ENCODE measurements at places on chromosomes 1 and 21.

- peak; percentile 79 for DNase-seq
Observed at GRCh38 chr1:44903011-44903680, 60.1 kb upstream of the PTCH2 start.

DNA sequence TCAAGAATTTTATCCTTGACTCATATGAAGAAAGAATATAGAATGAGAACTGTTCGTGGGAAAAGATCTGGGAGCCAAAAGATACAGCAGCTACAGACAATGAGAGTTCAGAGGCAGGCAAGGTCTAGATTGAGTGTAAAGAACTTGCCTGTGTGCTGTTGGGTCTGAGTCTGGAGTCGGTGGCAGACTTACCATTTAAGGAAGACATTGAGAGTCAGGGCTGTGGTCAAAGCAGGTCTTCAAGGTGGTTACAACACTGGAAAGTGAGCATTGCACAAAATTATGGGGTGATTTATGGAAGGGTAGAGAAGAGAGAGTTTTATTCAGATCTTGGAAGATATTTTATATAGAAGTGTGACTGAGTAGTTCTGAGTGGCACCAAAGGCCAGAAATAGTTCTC lies 80.6 kb downstream of the TBX19 start:
- no peak for DNase-seq

DNA sequence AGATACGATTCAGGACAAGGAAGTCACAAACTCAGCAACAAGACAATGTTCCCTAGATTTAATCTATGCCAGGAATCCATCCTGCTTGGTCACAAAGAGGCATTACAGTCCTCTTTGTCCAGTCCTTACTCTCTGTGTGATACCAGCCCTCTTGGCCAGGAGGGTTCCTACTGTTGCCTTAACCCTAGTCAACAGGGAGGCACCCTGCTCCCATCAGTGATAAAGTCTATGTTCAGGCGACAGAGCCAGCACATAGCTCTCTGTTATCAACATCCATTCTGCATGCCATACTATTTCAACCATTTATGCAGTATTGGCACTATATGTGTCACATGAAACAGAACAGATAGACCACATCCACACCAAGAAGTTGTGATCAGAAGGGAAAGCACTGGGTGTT lies 4.4 kb upstream of the NPL start:
- DNase-seq, result no peak

- peak; percentile 77 for DNase-seq
Observed at GRCh38 chr1:213997038-213997771, 9.4 kb downstream of the PROX1 start.

DNA sequence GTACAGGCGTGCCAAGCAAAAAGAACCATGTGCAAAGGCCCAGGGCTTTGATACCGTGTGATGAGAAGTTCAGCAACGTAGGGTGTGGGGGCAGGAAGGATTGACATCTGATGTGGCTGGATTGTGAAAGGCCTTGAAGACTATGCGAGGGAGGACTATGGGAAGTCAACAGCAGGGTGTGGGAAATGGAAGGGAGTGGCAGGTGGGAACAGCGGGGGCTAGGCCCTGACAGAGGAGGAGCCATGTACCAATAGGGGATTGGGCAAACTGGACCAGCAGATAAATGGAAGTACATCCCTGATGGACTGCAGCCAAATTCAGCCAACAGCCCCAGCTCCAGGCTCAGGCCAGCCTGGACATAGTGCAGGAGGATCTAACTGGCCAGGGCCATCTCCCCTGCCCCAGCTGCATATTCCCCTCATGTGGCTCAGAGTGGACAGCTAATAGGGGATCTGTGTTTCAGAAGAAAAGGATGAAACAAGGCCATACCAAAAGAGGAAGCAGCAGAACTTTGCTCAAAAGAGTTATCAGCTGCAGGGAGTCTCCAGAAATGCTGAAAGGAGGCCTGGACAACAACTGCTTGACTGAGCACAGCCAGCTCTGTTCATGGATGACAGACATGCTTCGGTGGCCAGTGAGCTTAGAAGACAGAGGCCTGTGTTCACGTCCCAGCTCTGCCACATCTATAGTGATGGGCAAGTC lies 140.2 kb upstream of the SGIP1 start:
- DNase-seq, result no peak

DNA sequence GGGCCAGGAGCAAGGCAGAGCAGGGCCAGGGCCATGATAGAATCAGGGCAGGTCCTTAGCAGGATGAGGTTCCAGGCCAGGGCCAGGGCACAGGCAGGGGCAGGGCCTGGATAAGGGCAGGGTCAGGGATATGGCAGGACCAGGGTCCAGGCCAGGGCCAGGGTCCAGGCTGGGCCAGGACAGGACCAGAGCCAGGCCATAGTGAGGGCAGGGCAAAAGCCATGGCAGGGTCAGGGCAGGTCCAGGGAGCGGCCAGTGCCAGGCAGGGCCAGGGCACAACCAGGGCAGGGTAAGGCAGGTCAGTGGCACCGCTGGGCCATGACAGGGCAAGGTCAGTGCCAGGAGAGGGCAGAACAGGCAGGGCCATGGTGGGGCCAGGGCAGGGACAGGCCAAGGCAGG lies 152.2 kb downstream of the LIPI start:
- DNase-seq, result no peak

DNA sequence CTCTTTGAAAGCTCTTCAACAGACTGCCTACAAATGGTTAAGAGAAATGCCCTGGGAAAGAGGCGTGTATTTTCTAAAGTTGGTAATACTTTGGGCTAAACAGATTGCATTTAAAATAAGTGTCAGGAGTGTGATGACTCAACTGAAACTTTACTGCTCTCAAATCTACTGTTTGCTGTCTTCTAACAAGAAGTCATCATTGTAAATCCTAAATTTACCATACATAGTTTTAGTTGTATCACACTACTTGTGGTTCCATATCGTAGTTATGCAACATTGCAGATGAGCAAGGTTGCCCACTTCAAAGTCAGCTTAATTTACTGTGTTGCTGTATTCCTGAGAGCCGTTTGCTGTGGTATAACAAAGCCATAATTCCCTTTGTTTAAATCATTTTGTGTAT lies 59.6 kb downstream of the RGS21 start:
- DNase-seq, result no peak

GRCh38 chr1:61332196-61332753 lies 249.9 kb downstream of the NFIA start:
- DNase-seq, result no peak

- DNase-seq, result no peak
Observed at GRCh38 chr1:55224729-55225128, 9.6 kb upstream of the USP24 start.

- no peak for DNase-seq
Observed at GRCh38 chr21:17514124-17514845, 1.4 kb downstream of the CXADR start.

DNA sequence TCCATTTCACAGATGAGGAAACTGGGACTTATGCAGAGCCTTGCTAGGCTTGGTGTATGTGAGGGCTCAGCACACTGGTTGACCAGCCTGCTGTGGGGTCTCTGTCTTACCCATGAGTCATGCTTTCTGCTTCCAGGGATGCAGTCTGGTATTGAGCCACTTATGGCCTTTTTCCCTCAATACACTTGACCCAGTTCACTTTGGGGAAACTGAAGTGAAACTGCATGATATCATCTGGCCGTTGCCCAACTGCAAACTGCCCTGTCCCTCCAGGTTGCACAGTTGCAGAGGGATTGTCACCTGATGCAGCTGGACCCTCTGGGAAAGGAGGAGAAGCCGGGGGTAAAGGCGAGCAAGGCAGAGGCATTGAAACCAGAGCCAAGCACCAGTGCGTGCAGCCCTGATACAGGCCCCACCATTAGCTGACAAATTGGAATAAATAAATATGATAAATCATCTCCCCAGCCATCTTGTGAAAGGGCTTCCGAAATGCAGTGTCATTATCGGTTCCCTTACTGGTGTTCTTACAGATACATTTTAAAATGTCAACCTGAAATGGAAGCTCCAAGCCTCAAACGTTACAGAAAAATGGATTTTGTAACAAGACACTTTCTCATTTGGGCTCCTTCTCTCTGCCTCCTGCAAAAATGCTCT lies 39.3 kb upstream of the DUSP10 start:
- DNase-seq, result no peak

- DNase-seq, result no peak
Observed at GRCh38 chr1:56940039-56940438, 25.8 kb downstream of the C8B start.

DNA sequence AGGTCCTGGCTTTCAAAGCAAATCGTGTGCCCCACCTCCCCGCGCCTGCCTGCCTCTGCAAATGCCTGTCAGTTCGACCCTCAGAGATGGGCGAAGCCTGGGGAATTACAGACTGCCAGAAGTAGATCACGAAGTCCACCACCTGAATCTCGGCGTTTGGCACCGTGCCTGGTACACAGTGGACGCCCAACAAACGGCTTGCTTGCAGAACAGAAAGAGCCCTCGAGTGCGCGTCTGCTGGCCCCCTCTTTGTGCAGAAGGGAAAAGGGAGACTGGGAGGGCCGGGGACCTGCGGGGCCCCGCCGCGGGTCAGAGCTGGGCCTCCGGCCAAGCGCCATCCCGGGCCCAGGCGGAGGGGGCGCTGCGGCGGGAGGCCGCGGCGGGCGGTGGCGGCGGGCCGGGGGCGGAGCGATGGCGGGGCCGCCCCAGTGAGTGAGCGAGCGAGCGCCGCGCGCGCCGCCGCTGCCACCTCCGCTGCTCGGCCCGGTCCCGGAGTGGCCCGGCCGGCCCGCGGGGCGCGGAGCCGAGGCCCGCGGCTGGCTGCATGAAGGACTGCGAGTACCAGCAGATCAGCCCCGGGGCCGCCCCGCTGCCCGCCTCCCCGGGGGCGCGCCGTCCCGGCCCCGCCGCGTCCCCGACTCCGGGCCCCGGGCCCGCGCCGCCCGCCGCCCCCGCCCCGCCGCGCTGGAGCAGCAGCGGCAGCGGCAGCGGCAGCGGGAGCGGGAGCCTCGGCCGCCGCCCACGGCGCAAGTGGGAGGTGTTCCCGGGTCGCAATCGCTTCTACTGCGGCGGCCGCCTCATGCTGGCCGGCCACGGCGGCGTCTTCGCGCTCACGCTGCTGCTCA lies at the start of gene ZDHHC18:
ZDHHC18 (plus strand) TSS at position 428 of the 845 bp plus-strand sequence; CDS start at position 545, 117 bp downstream.
- DNase-seq, result peak; percentile 79

DNA sequence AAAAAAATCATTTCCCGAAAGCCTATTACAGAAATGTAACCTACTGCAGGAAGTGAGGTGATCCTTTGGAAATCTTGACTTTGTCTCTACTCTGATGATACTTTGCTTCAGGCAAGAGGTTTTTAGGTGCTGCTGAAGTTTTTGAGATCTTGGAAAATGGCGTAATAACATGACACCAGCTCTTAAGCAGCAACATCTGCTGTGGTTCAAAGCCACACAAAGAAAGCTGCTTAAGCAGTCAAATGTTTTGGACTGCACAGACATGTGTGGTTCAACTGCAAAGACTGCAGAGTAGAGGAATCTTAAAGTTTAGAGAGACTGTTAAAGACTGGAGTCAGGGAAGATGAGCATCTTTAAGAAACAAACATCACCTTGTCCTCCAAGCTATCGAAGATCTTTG lies 139.0 kb downstream of the RASAL2 start:
- DNase-seq, result no peak

DNA sequence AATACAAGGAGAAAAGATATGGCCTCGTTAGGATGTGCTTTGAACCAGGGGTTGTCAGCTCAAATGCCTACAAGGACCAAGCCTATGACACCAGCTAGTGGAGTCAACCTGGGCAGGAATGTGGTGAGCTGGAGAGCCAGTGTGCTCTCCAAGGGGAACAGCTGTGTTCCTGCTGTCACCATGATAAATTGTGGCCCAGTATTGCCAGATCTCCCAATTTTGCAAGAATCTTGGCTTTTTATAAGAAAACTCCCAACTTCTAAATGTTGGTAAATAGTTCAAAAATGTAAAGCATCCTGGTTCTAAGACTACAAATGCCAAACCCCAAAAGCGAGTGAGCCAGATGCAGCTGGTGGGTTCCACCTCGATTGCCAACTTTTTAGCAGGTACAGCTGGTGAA lies 391.1 kb downstream of the PLPP3 start:
- no peak for DNase-seq

DNA sequence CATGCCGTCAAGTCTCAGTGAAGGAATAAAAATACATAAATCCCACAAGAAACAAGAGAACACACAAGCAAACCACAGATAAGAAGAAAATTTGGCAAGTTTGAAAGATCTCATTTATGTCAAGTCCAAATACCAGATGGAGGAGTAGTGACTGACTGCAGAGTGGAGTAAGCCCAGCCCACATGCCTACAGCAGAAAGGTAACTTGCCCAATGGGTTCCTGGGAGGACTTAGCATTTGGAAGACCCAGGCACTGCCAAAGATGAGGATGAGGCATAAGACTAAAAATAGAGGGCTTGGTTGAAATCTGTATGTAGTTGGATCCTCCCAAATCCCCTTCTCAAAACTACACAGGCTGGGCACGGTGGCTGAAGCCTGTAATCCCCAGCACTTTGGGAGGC lies 70.8 kb downstream of the ZNF648 start:
- no peak for DNase-seq

- DNase-seq, result no peak
Observed at GRCh38 chr1:212506666-212507065, 73.9 kb downstream of the NENF start.

DNA sequence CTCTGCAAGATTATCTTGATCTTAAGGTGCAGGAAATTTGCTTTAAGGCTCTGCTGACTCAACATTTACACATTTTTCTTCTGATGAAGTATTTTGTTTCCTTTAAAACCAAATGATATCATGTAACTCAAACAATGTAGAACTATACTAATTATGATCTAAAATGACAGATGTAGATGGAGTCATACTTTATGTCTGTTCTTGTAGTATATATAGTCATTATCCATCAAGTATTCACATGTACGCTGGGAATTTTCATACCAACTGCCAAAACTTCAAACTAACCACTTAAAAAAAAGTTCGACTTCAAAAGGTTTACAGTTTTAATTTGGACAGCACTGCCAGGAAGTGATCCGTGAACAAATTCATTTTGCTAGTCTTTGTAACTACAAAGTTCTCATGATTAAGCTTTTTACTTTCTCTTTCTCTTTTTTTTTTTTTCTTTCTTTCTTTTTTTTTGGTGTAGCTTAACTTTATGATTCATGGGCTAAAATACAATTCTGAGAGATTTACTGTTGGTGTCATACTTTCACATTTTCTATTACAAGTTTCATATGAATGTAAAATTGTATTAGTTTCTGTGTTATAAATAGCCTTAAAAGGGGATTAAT lies 509.0 kb upstream of the CXADR start:
- DNase-seq, result no peak

GRCh38 chr1:204274446-204274845 lies 60.7 kb upstream of the GOLT1A start:
- DNase-seq, result no peak

- no peak for DNase-seq
Observed at GRCh38 chr1:80047791-80048190, 1041.3 kb upstream of the ADGRL4 start.

DNA sequence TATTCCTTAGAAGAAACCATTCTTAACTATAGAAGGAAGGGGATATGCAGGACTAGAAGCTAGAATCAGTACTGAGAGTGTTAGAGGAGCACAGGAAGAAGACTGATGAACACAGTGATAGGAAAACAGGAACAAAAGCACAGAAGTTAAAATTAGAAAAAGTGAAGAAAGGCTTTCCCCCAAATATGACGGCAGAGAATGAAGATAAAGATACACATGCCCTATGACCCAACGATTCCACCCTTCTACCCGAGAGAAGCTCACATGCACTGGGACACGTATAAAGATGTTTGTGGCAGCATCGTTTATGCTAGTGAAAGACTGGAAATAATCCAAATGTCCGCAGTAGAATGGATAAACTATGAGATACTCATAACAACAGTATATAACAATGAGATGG lies 74.2 kb downstream of the DTL start:
- DNase-seq, result no peak

All from right hindlimb (tissue), 1 donor.